Activated T-helper 1 cell treated with Interleukin-2 at 50 U/mL for 16 hours (primary cell): ENCODE measurements at places on chromosomes 3 and 15.
A peak's percentile ranks its signal among the peaks of the same experiment; 100 is the strongest.

- no peak for DNase-seq
Observed at GRCh38 chr3:55683666-55684270, 196.7 kb upstream of the WNT5A start.

GRCh38 chr15:99616129-99616528, 50.3 kb downstream of the MEF2A start:
- no peak for DNase-seq

- peak; percentile 2 for DNase-seq
Observed at GRCh38 chr15:63048776-63049665, 6.5 kb downstream of the TPM1 start.

- DNase-seq = no peak
Observed at GRCh38 chr3:149339931-149340309, 6.5 kb upstream of the TM4SF18 start.

GRCh38 chr3:86782866-86783265, 208.1 kb downstream of the VGLL3 start:
- no peak for DNase-seq

DNA sequence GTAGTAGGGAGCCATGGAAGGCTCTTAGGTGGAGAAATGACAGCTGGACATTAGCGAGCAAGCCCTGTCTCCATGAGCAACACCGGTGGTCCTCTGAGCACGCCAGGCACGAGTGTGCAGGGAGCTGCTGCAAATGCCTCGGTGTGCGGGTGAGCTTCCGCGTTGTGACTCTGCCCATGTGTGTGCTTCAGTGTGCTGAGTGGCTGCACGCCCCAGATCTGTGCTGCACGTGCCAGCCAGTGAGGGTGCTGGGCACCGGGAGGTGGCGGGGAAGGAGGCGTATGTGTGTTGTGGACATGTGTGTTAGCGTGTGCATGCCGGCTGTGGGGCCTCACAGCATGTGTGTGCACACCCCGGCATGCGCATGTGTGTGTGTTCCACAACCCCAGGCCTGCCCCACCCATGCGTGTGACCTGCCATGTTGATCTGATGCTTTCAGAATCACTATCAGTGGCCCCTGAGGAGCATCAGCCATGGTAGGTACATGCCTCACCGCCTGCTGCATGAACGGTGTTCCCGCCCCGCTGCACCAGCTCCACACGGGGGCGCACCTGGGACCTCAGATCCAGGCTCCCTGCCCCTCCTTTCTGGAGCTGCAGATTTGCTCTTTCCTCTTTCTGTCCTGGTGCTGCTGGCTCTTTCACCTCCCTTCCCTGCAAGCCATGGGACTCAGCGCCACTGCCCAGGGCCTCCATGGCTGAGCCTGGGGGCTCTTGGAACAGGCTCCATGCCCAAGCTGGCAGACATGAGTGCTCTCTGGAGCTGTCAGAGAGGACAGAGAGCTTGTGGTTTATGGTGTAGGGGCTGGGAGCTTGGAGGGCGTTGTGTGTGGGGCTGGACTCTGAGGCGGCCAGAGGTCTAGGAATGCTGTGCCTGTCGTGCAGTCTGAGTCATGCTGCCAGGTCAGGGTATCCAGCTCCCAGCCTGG, 169.4 kb downstream of the TBC1D2B start:
- no peak for DNase-seq

GRCh38 chr3:29176501-29176900, 104.4 kb upstream of the RBMS3 start:
- DNase-seq = no peak
